ENCODE measurements at places on chromosomes 7 and 10.

DNA sequence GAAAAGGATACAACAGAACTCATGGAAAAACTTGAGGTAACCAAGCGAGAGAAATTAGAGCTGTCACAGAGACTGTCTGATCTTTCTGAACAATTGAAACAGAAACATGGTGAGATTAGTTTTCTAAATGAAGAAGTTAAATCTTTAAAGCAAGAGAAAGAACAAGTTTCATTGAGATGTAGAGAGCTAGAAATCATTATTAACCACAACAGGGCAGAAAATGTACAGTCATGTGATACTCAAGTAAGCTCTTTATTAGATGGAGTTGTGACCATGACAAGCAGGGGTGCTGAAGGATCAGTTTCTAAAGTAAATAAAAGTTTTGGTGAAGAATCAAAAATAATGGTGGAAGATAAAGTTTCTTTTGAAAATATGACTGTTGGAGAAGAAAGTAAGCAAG is 62.1 kb downstream of the AKAP9 start:
- no peak for DNase-seq

DNA sequence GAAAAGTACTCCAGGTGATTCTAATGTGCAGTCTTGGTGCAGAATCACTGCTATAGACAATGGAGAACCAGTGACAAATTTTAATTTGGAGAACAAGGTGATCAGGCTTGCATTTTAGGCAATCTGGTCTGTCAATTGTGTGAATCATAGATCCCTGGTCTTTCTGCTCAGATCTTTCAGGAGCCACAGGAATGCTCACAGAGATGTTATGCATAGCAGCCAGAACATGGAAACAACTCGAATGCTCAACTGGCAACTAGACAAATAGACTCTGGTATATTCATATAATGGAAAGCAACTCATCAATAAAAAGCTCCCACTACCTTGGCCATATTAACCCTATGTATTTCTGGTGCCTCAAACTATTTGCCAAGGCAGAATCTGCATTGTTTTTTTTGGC is 209.1 kb downstream of the PHF14 start:
- peak; percentile 83 for DNase-seq

DNA sequence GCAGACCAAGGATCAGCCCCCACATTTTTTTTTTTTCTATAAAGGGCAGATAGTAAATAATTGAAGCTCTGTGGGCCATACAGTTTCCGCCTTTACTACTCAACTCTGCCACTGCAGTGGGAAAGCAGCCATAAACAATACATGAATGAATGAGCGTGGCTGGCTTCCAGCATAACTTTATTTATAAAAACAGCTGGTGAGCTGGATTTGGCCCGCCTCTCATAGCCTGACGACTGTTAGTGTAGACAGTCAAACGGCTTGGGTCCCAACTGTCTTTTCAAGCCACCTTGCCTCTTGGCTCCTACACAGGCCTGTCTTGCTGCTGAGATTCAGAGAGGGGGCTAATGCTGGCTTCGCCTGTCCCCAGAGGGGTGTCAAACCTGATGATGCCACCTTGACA is 169.8 kb upstream of the GPR26 start:
- no peak for DNase-seq

GRCh38 chr7:5694912-5695726 is 86.3 kb downstream of the RNF216 start:
- peak; percentile 93 for DNase-seq

DNA sequence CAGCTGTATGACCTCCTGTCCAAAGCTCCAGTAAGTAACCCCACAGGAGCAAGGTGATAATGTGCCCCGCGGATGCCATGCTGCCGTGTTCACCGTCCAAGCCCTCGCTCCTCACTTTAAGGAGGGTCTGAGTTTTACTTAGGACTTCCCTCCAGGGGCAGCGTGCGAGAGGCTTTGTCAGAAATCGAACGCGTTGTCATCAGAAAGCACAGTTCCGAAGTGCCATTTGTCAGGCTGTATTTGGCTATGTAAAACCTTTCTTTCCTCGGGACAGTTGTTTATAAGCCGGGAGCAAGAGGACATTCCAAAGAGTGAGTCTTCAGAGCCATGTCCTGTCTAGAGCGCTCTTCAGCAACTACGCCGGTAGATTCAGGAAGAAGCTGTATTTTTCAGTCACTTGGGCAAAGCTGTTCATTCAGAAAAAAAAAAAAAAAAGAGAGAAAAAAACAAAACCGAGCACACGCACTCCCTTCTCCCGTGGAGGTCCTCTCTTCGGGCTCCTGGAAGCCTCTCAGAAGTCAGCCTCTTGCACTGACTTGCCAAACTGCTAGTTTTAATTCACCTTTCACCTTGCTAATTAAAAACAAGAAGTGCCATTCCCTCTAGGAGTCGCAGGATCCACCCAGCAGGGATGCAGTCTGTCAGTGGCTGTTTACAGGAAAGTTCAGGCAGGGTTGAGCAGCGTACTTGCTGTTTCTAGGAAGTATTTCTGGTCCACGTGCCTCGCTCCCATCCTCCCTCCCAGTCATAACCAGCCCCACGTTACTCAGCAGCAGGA is at the start of gene SEMA3E:
Gene SEMA3E, minus strand, starts transcription at position 676 of the 778 bp plus-strand sequence.
- DNase-seq, result peak; percentile 20

DNA sequence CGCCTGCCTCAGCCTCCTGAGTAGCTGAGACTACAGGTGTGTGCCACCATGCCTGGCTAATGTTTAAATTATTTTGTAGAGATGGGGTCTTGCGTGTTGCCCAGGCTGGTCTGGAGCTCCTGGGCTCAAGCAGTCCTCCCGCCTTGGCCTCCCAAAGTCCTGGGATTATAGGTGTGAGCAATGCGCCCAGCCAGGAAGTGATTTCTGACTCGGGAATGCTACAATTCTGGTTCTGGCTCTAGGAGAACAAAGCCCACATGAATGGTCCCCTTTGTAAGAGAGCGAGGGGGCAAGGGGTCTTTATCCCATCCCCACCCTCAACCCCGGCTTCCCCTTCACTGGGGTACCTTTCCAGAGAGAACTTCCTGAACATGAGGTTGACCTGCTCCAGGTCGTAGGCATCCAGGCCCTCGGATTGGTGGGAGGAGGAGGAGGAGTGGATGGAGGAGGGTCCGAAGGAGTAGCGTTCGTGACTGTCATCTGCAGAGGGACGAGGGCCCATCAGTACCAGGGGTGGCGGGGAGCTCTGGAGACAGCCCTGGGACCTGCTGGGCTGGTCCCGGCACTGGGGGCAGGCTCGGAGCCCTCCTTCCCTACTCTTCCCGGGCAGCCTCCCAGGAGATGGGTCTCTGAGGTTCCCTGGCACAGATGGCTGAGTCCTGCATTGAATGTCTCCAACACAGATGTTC is 79.9 kb upstream of the GNA12 start:
- no peak for DNase-seq

DNA sequence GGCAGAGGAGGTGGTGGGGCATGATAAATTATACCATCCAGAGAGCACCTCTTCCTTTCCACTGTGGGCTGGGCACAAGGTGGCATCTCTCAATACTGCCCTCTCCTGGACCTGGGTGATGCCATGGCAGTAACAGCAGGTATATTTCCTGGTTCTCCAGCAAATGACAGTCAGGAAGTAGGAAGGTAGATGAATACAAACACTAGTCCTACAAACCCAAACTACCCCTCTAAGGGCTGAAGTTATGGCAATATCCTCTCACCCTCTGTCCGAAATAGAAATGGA is 1004.9 kb downstream of the KCNMA1 start:
- no peak for DNase-seq

DNA sequence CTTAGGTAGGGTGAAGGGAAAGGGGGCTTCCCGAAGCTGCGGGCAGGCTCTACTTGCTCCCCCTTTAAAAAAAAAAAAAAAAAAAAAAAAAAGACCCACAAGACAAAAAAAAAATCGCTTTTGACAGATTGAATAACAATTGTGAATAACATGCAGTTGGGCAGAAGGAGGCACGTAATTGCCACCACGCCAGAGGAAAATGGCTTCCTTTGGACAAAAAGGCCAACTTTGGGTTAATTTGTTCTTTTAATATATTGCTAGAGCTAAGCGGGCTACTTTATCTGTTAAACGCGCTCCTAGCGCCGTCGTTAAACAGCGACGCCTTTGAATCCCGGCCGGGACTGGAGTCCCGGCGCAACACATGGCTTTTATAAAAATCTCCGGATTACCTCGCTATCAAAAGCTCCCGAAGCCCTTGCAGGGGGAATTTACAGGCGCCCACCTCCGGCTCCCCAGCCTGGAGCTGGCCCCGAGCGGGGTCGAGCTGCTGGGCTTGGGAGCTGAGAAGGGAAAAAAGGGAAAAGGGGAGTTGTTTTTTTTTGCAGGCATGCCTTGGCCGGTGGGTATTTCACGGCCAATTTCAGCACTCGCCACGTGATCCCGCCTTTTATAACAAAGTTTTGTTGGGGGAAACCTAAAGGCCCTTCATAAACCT is 1.2 kb downstream of the HOXA11 start:
- no peak for DNase-seq

DNA sequence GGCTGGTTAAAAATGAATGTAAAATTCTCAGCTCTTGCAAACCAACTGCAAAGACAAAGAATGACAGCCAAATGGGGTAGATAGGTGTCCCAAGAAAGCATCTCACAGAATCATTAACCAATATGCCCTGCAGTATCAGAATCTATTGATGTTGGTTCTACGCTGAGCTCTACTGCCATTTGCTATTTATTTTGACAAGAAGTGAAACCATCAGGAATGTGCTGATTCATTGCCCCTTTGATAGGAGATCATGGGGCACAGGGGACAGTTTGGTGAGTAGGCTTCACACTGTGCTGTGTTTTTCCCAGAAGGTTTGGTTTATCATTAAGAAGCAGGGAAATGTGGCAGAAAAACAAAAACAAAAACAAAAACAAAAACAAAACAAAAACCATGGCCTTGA is 19.4 kb upstream of the CDC14C start:
- no peak for DNase-seq

DNA sequence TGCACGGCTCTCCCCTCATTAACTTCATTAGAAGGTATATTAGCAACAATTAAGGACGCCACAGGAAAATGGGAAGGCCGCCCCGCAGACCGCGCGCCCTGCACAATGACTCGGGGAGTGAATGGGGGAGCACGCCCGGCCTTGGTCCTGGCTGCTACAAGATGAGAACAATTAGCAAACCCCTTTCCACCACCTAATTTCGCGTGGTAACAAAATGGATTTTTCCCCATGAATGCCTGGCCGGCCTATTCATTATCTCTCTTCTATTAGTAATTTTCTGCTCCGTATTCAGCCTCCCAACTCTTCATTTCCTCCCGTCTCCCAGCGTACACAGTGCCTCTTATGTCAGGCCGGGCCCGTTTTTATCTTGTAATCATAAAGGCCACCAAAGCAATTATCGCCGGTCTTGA is 346.9 kb downstream of the DNAJB6 start:
- DNase-seq, result no peak

- DNase-seq, result no peak
These were observed 4.6 kb downstream of the STRA8 start for GRCh38 chr7:135238112-135238744.

DNA sequence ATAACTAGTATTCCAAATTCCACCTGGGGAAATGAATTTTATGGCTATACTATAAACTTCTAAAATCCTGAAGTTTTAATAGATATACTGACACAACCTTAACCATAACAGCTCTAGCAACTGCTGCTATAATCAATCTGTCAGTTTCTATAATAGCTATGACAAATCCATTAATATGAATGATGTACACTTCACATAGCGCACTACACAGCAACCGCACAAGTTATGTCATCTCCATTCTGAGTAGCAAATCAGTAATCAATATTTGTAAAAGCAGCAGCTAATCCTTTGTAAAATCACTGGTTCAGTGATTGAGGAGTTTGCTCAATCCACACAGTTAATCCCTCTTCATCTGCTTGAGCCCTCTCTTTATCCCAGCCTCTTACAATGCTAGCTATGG is 105.3 kb downstream of the SKAP2 start:
- no peak for DNase-seq

DNA sequence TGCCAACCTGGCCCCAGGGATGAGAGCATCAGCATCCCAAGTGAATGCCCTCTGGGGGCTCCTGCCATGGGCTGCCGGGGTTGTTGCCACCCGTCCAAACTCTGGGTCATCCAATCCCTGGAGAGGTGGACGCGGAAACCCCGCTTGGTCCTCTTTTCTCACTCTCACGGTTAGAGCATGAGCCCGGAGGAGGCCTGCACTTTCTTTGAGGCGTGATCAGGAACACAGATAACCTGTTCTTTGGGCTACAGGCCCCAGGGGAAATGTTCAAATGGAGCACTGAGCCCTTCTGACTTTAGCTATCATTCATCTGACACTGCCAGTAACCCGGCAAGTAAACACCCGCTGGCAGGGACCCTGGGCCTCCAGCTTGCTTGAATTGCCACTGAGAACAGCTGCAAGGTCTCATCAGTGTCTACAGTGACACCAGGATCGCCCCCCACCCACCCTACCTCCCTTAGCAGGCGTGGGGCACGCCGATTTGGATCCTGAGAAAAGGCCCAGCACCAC is 29.4 kb upstream of the SLF2 start:
- DNase-seq, result no peak

DNA sequence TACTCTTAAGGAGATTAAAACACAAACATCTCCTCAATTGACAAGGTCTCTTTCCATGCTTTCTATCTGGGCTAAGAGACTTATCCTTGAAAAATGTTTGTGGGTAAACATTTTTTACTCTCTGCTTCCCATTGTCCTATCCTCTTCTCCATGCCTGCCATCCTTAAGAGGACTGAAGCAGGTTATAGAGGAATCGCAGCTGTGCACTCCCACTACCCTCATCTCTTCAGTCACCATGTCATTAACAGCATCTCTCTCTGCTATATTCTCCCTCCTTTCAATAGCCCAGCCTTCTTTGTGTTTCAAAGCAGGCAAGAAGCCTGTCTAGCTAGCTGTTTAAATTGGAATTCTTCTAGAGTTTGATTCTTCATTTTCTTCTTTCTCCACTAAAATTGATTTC is 22.6 kb downstream of the COL1A2 start:
- peak; percentile 61 for DNase-seq

DNA sequence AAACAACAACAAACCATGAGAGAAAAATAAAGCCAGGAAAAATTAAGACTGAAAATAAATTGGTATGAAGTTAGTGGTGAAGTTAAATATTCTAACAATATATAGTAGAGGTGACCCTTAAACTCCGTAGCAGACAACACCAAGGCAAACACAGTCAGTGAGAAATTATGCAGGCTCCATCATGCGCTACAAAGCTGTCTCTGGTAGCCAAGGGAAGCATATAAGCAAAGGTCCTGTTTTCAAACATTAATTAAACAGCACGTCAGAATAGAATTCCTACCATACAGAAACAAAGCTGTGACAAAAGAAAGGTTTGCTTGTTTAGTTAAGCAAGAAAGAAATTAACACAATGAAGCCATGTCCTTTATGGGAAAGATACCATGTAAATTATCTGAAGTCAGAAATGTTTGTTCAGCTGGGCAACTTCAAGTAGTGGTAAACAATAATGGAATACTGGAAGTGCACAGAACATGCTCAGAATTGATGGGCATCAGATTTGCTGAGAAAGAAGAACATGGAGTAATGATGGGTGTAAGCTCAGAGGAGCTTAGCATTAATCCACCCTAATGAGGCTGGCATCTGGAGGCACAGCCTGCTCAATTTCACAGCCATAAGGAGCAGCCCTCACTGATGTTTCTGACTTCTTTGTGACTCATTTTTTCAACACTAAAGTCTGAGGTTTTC is 75.7 kb downstream of the IGF2BP3 start:
- DNase-seq, result peak; percentile 18

- no peak for DNase-seq
These were observed 177.5 kb downstream of the ANK3 start for GRCh38 chr10:60212195-60212594.

Measured in AG10803 (cell line).